ENCODE measurements at places on chromosomes 5 and 9.

DNA sequence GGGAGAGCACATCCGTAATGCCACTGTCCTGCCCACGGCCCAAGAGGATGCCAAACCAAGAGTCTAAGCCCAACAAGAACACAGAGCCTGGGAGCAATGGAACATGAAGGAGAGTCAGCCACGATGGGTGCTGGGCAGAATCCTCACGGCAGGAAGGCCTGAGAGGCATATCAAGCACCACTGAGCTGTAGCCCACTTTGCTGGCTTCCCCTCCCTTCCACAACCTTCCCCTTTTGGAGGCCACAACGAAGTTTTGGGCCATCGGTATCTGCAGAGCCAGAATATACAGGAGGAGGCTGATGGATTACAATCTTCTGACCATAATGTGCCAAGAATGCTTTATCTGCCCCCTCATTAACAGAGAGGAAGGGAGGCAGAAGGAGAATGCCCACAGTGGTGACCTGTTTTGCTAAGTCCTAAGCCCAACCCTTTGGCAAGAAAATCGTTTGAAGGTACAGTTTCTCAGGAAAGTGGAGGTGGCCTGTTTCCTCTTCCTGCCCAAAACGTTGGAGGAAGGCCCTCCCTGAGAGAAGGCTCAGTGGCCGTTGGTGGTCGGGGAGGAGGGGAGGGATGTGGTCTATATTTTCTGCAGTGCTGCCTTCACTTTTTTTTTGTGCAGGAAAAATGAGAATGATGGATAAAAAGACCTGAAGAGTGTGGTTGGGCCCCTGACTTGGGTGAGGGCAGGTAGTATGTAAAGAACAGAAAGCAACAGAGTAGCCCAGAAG lies 26.2 kb downstream of the MACROH2A1 start:
- no peak for DNase-seq

GRCh38 chr9:130017076-130017475 lies 25.9 kb downstream of the FNBP1 start:
- no peak for DNase-seq

- DNase-seq: no peak
Measured at GRCh38 chr5:64312491-64312890, 146.8 kb downstream of the RNF180 start.

- no peak for DNase-seq
Measured at GRCh38 chr5:10192309-10192708, 57.4 kb downstream of the ATPSCKMT start.

GRCh38 chr9:85077944-85078343 lies 408.4 kb downstream of the NTRK2 start:
- no peak for DNase-seq

- no peak for DNase-seq
Measured at GRCh38 chr5:30324083-30324482, 869.4 kb upstream of the CDH6 start.

GRCh38 chr5:26669523-26669922 lies 368.9 kb downstream of the CDH9 start:
- DNase-seq: no peak

GRCh38 chr9:3243683-3244082 lies 282.1 kb downstream of the RFX3 start:
- DNase-seq: no peak

DNA sequence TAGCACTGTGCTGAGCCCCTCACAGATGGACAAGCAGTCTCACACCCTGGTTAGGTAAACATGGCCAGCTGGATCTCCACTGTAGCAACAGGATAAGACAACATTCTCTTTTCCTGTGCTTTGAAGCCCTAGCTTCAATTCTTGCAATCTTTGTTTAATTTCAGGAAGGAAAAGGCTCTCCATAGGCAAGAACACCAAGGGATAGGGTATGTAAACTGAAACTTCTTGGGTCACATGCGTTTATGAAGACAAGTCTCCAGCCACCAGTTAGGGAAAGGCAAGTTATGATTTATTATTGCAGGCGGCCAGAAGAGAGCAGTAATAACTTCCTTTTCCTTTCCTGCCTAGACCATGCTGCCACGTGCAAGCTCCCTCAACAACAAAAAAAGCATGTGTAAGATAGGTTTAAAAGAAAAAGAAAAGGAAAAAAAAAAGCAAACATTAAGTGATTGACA lies 50.1 kb upstream of the POU5F2 start:
- peak; percentile 37 for DNase-seq

DNA sequence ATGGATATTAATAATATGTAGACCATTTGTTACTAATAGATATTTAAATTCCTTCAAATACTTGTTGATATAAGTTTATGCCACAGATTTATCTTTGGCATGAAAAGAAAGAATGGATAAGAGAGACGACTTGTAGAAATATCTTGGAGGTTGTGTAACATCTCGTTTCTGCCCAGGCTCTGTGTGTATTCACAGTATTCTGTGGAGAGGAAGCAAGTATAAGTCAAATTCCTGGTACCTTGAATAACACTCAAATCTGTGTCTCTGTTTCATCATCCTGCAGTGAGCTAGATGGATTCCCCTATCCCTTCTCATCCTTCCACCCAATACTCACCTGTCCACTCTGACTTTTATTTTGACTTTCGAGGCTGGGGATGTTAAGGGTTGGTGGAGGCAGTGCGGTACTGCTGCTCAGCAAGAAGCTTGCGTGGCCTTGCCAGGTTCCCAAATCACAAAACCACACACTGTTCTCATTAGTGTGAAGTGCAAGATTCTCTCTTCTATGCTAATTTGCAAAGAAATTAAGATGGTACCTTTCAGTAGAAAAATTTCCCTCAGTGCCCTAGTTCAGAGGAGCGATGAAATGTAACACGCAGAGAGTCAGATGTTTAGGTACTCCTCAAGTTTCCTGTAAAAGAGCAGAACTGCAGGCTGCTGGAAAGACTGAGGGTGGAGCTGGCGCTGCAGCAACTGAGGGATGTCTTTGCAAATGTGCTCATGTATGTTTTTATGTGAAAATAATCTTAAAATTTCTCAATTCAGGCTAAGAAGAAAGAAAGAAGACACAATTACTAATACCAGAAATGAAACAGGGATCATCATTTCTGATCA lies 42.6 kb upstream of the ANKRD18A start:
- DNase-seq: no peak

GRCh38 chr5:144979516-144980264 lies 809.0 kb downstream of the KCTD16 start:
- no peak for DNase-seq

GRCh38 chr5:4225741-4226140 lies 630.1 kb downstream of the IRX1 start:
- no peak for DNase-seq

DNA sequence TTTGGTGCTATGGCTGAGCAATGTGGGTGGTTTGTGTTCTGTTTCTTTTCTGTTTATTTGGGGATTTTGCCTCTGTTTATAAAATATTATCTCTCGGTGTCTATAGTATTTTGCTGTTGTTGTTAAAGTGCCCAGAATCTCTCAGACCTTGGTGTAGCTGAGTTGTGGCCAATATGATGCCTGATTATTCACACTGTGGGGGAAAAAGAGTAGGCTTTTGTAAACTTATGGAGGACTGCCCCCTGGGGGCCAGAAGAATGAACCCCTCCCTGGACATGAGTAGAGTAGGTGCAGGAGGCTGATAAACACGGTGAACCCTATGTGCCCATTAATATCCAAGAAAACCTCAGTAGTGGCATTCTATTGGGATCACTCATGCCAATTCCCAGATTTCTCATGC lies 49.0 kb upstream of the DPYSL3 start:
- no peak for DNase-seq

- DNase-seq: no peak
Measured at GRCh38 chr5:136028090-136028489, 698 bp upstream of the TGFBI start.

GRCh38 chr5:91212714-91213092 lies 170.4 kb downstream of the ARRDC3 start:
- DNase-seq: no peak

GRCh38 chr9:82209797-82210470 lies 221.4 kb downstream of the SPATA31D1 start:
- DNase-seq: no peak

DNA sequence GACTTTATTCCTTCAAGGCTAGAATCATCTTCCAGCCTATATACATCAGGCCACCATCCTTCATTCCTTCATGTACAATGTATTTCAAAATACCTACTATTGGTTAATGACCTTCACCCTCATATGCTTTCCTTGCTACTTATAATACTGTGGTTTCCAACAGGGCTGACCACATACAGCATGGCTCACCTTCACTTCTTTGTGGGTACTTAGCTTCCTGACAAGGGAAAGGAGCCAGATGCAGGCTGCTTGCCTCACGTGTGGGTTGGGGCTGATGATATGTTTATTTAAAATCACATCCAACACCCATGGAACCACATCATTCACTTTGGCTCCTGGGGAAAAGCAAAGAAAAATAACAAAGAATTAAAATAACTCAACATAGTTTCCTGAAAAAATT lies 63.9 kb upstream of the OR2K2 start:
- DNase-seq: no peak

- no peak for DNase-seq
Measured at GRCh38 chr5:115801984-115802383, 14.5 kb downstream of the CDO1 start.

DNA sequence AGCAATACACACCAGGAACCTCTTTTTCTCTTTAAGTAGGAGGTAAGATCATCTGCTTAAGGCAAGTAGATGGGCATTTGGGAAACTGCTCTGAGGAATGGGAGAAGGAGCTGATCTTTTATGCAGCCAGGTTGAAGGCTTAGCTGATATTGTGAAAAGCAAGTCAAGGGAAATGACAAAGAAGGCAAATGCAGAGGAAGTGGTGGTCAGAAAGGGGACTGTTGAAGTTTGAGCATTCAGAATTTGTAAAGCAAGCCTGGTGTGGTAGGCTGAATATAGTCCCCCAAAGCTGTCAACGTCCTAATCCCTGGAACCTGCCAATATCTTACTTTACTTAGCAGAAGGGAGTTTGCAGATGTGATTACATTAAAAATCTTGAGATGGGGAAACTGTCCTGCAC lies 128.9 kb downstream of the ADAMTS12 start:
- DNase-seq: no peak

- no peak for DNase-seq
Measured at GRCh38 chr5:152501294-152501693, 96.2 kb upstream of the NMUR2 start.

GRCh38 chr9:37811906-37812476 lies 11.4 kb downstream of the DCAF10 start:
- no peak for DNase-seq

DNA sequence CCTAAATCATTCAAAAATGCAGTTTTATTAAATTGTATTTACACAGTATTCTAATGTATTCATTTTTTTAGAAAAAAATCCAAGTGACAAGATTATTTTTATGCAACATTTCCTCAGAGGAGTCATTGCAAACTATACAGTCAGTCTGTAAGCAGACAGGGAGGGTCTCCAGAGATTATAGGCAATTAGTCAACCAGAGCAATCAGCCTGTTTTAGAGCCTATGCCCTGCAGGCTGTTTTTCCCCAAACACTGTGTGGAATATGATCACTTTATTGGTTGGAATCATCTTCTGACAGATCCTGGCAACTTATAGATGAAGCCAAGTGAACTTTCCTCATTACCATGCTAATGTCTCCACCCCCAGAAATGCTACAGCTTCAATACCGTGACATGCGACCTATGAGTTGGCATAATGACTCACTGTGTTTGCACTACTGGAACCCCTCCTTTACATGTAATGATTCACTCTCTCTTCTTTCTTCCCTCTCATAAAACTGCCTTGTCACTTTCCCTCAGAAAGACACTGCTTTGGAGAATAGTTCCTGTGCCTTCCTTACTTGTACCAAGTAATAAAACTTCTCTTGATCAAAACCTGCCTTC lies 577.7 kb upstream of the FTMT start:
- DNase-seq: no peak

GRCh38 chr5:78803353-78803752 lies 154.8 kb upstream of the LHFPL2 start:
- DNase-seq: no peak

GRCh38 chr5:153558957-153559356 lies 68.5 kb downstream of the GRIA1 start:
- no peak for DNase-seq

GRCh38 chr9:128175102-128175563 lies 15.1 kb downstream of the BBLN start:
- DNase-seq: no peak

- peak; percentile 27 for DNase-seq
Measured at GRCh38 chr5:38473008-38473407, 83.4 kb downstream of the LIFR start.

DNA sequence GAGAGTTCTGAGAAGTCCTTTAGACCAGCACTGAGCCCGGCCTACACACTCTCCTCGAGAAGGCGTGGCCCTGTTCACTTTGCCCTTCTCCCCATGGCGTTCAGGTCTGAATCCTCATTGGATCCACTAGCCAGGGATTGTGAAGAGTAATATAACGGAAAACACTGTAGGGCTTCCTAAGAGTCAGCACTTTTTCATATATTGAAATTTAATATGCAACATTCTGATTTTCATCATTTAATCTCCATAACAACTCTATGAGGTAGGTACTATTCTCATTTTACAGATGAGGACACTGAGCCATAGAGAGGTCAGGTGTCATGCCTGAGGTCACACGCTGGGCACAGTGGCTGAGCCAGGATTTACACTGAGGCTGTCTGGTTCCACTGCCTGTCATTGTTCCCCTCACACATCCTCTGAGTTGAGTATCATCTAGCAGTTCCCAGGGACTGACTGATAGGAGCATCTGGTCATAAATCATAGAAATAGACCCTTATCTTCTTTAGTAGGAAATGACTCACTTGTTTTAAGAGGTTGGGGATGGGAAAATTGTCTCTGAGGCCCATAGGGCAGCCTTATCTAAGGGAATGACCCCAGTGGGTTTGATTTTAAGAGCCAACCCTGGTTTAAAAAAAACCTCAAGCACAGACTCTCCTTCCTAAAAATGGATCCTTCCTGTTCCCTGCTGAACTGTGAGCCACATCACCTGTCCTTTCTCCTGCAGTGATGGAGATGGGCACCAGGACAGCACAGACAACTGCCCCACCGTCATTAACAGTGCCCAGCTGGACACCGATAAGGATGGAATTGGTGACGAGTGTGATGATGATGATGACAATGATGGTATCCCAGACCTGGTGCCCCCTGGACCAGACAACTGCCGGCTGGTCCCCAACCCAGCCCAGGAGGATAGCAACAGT lies 41.2 kb downstream of the THBS4 start:
- no peak for DNase-seq

- no peak for DNase-seq
Measured at GRCh38 chr9:23117616-23118015, 671.0 kb downstream of the DMRTA1 start.

DNA sequence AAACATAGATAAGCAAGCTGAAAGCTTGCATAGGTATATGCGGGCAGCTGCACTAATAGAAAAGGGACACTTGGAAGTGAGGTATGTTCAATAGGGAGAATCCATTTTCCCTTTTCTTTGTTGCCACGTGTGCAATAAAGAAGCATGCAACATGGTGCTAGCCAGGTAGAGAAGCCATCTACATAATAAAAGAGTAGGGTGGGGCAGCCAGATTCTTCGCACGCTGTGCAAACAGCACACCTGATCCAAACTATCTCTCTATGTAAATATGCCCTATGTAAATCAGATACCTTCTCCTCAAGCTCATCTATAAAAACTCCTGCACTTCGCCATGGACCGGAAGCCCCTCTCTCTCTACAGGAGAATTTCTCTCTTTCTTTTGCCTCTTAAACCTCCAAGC lies 91.9 kb upstream of the C9orf72 start:
- peak; percentile 34 for DNase-seq

GRCh38 chr5:72388646-72389045 lies 68.5 kb downstream of the PTCD2 start:
- DNase-seq: no peak

GRCh38 chr9:78326564-78326963 lies 29.6 kb downstream of the PSAT1 start:
- no peak for DNase-seq

- no peak for DNase-seq
Measured at GRCh38 chr9:106309925-106310324, 553.0 kb upstream of the ZNF462 start.

All from NCI-H510A treated with DMSO at 0.1 percent for 48 hours (cell line).